Ecto neural progenitor cell (in vitro differentiated cells): ENCODE measurements at places on chromosomes 2 and 18.

- no peak for DNase-seq
Observed at GRCh38 chr2:41644936-41645335, 402.9 kb upstream of the PKDCC start.

- DNase-seq = no peak
Observed at GRCh38 chr2:6780765-6781274, 84.9 kb downstream of the CMPK2 start.

DNA sequence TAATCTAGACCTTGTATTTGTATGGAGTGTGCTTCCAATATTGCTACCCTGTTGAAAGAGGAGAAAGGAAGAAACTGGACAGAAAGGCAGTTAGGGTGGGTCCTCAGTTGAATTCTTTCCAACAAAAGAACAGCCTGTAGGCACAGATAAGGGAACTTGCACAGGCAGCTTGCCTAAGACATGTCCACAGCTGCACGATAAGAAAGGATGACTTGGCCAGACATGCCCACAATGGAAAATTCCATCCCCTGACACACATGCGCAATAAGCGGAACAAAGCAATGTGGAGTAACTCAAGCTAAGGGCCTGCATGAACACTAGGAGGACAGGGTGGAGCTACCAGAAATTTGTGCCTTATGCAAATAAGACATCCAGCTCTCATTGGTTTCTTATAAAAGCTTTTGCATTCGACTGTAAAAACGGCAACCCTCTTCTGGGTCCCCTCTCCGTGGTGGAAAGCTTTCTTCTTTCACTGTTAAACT is 1084.7 kb upstream of the NXPH2 start:
- DNase-seq = no peak

DNA sequence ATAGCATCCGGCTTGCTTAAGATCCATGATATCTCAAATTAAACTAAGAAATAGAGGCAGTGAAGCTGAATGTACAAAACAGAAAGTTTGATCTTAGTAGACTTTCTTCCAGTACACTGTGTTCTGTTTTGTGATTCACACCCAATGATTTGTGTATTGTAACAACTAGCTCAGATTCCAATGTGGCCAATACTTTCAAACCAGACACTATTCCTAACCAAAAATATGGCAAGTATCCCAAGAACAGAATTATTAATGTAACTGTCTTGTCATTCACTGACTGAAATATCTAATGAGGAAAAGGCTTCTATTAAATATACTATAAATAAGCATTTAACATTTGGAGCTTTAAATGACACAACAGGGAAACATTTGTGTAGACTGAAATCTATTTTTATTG is 299.1 kb downstream of the NRXN1 start:
- no peak for DNase-seq

GRCh38 chr2:27099334-27099955 is 12.9 kb downstream of the KHK start:
- DNase-seq = no peak

DNA sequence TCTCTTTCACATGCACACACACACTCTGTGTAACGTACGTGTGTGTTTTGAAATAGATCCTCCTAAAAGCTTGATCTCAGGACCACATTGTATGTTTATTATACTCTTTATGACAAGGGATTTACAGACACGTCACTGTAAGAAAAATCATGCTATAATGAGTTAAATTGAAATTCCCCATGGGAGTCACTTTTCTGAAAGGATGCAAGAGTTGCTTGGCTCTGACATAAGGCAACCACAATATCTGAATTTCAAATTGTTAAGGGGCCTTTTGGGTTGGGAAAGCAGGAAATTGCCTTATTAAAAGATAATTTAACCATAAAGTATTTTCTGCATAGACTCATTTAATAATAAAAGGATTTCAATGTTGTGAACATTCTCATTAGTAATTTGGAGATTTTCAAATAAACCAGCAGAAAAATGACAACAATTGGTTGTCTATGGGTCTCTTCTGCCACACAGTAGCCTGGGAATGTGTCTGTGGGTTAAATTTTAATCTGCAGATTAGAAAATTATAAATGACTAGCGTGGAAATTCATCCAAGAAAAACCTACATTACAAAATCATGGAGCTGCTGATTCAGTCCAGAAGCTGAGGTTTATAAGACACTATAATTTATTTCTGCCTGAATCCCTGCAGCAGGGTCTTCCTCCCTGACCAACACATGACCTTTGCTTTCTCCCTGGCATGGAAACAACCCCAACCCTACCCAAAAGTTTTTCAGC is 75.9 kb upstream of the PID1 start:
- no peak for DNase-seq

GRCh38 chr18:57437402-57437765 is 2.2 kb downstream of the ONECUT2 start:
- DNase-seq = no peak

- DNase-seq = no peak
Observed at GRCh38 chr2:239380831-239381708, 19.8 kb downstream of the HDAC4 start.

DNA sequence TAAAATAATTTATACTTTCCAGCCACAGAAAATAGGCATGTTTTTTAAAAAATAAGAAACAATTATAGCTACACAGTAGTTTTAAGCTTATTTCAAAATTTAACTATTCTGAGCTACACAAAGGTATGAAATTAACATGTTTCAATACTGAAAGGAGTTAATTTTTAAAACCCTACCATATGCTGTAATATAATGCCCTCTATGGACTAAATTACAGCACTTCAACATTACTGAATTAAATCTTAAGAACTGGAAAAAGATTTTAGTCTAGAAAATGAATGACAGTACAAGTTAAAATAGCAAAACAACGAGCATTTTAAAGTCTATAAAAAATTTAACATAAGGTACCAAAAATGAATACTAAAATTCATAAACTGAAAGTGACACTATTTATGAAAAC is 36.3 kb downstream of the RTN4 start:
- no peak for DNase-seq

DNA sequence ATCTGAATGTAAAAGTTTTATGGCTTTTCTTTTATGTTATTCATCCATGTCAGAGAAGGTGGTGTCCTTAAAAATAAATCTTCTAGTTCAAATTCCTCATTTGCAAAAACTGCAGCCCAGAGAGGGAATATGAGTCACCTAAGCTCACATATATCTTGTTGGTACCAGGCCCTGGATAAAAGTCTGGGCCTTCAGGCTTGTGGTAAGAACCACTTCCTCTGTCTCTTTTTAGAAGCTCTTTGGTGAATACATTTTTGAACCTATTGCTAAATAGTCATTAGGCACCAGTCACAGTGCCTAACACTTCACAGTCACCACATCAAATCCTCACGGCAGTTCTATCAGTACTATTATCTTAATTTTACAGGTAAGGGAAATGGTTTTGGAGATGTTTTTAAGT is 199.2 kb downstream of the KCNS3 start:
- no peak for DNase-seq

DNA sequence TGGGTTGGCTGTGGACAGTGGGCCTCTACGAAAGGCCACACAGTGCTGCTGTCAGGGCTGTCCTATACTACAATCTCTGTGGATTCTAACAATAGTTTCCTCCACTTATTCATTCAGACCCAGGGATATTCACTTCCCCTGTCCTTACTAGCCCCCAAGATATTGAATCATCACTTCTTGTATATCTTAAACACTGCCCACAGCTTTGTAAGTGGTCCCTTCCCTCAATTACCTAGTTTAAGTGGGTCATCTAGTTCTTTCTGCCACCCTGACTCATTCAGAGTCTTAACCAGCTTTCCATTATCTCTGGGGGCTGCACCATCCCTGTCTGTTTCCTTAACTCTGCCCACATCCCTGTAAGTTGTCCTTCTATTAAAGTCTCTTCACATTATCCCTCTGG is 69.2 kb downstream of the CD28 start:
- no peak for DNase-seq

DNA sequence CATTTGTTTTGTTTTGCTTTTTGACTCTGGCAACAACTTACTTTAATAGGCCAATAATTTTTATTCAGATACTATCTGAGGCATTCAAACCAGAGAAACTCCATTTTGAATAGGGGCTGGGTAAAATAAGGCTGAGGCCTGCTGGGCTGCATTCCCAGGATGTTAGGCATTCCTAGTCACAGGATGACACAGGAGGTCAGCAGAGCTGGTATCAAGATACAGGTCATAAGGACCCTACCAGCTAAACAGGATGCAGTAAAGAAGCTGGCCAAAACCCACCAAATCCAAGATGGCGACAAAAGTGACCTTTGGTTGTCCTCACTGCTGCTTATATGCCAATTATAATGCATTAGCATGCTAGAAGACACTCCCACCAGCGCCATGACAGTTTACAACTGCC is 102.2 kb upstream of the XPO1 start:
- DNase-seq = no peak

GRCh38 chr2:233441161-233442027 is 87.1 kb downstream of the DGKD start:
- no peak for DNase-seq

DNA sequence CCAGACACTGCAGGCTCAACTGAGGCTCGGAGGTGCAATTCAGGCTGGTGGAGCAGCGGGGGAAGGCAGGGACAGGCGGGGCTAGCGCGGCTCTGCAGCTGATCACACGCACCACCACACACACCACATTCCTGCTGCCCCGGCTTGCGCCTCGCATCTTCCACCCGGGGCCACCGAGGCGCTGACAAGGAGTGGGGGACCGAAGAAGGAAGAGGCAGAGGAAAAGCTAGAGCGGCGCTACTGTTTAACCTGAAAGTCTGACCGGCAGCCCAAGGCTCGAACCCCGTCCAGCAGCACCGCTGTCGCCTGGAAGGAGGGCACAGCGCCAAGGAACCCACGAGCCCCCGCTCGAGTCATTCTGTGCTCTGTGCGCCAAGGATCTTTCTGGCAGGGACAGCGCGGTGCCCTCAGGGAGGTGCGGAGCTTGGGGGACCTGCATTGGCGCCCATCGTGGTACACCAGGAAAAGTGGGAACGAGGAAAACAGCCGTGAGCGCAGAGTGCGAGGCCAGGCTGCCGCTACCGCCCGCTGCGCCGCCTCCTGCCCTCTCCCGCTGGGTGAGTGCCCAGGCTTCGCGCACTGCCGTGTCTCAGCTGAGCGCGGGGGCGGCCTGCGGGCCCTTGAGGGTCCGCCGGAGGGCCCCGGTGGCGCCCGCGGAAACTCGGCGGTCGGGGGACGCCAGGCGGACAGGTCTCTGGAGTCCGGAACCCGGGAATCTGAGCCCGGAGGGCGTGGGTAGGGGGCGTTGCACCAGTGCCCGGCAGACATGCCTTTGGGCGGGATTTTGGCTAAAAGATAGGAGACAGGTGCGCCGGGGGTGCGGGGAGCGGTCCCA is 860 bp upstream of the KCNJ3 start:
- DNase-seq = peak; percentile 80

DNA sequence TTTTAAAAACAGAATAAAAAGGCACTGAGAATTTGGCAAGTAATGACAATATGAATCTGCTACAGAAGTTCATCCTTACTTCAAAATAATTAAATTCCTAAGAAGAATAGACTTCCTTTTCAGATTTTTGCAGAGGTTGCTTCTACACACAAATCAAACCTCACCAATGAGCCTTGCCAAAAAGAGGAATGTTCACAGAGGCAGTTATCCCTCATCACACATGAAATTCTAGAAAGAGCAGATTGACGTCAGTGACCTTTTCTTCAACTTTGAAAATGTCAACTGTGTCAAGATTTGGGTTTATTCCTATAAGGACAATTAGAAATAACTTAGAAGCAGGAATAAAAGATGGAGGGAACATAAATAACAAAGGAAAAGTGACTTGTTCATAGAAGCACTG is 64.6 kb downstream of the MBD2 start:
- no peak for DNase-seq

- no peak for DNase-seq
Observed at GRCh38 chr2:51789918-51790317, 758.0 kb upstream of the NRXN1 start.

DNA sequence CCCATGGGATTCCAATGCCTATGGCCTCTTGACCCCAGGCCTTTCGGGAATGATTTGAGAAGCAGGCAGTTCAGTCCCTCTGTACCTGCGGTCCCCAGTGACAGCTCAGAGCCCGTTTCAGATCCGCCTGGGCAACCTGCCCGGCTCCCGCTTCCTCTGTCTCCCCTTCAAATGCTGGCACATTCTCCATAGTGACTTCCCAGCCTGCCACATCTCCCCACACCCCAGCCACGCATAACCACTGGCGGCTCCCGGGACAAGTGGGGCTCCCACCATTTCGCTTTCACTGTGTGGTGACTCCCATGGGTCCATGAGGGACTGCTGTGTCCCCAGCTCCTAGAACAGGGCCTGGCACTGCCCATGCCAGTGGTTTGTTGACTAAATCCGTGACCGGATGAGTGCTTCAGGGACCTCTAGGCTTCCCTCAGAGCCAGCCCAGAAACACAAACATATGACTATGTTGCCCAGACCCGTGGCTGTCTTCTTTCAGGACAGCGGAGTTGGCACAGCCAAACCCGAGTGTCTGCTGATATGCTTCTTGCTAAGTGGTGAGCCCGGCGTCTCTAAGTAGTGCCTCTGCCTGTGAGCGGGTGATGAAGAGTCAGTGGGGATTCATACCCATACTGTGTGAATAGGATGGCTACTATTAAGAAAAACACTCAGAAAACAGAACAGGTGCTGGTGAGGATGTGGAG is 91.2 kb downstream of the GLI2 start:
- no peak for DNase-seq

DNA sequence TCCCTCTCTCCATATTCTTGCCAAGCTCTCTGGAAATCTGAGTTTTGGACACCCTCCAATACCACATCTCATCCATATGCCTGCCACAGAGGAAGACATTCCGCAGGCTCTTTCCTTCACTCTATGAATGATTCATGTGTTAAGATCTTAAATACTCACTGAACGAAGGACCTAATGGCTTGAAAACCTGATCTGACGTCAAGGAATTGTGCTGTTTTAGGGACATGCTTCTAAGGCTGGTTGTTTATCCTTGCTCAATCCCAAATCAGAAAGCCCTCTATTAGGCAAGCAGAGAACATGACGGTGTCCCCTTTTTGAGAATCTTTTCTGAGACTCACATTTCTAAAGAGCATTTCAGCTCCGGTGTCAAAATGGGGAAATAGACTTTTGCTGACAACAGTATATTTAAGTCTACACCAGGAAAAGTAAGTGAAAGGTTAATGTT is 83.7 kb upstream of the GALNT5 start:
- DNase-seq = no peak

- DNase-seq = no peak
Observed at GRCh38 chr18:45374878-45375630, 240.2 kb upstream of the SLC14A2 start.

GRCh38 chr2:223712642-223713041 is 110.5 kb upstream of the SCG2 start:
- DNase-seq = no peak

- no peak for DNase-seq
Observed at GRCh38 chr2:159982270-159982669, 80.1 kb downstream of the PLA2R1 start.

DNA sequence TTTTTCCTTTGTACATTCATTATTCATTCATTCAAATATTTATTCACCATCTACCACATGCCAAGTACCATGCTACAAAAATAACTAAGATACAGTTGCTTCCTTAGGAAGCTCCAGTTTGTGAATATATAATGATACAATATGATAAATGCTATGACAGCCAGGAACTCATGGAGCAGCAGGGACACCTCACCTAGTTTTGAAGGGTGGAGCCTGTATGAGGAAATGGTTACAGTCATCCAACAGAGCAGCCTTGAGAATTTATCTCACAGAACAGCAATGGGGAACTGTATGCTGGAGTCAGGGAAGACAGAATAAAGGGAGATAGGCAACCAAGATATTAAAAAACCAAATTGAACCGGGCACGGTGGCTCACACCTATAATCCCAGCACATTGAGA is 124.0 kb downstream of the OSBPL1A start:
- DNase-seq = no peak

- no peak for DNase-seq
Observed at GRCh38 chr18:74251297-74252038, 40.3 kb downstream of the CYB5A start.
